ENCODE measurements at places on chromosomes 16 and 17. TPM values are rescaled to one million over a fixed set of nuclear protein-coding genes. Genes with fewer than 3 reads are reported as not detected.
A peak's percentile ranks its signal among the peaks of the same experiment; 100 is the strongest.

- DNase-seq = no peak
Measured at GRCh38 chr17:66518677-66519076, 216.3 kb downstream of the PRKCA start.

RANGRF gene
- 29.8 TPM for polyA plus RNA-seq

DNA sequence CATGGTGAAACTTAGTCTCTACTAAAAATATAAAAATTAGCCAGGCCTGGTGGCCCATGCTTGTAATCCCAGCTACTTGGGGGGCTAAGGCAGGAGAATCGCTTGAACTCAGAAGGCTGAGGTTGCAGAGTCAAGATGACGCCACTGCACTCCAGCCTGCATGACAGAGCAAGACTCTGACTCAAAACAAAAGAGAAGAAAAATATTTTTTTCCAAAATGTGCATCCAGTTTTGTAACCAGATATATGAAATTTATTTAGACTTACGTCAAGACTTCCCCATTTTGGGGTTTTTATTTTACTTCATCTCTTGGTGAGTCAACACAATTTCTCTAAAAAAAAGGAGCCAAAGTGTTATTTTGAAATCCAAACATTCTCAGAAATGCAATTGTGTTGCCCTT, 5.5 kb upstream of the TM4SF5 start:
- DNase-seq = no peak

- peak; percentile 40 for DNase-seq
Measured at GRCh38 chr16:63461248-63461841, 1425.1 kb upstream of the CDH8 start.

DNA sequence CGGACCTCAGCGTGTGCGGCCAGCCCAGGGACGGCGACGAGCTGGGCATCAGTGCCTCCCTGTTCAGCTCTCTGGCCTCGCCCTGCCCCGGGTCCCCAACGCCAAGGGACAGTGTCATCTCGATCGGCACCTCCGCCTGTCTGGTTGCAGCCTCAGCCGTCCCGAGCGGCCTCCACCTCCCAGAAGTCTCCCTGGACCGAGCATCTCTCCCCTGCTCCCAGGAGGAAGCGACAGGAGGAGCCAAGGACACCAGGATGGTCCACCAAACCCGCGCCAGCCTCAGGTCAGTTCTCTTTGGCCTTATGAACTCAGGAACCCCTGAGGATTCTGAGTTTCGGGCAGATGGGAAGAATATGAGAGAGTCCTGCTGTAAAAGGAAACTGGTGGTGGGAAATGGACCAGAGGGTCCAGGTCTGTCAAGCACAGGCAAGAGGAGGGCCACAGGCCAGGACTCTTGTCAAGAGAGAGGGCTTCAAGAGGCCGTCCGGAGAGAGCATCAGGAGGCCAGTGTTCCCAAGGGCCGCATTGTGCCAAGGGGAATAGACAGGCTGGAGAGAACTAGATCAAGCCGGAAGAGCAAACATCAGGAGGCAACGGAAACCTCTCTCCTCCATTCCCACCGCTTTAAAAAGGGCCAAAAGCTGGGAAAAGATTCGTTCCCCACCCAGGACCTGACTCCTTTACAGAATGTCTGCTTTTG, 825 bp downstream of the HASPIN start:
- DNase-seq = no peak

DEXI gene
- 42.0 TPM for polyA plus RNA-seq

SLC13A5 gene
- polyA plus RNA-seq = 2.4 TPM
